ENCODE measurements at places on chromosomes 13 and 19. TPM values are rescaled to one million over a fixed set of nuclear protein-coding genes. Genes with fewer than 3 reads are reported as not detected.
A peak's percentile ranks its signal among the peaks of the same experiment; 100 is the strongest.

The CCL25 gene
- total RNA-seq = not detected

The IFNL4 gene
- total RNA-seq = not detected

The EXOC3L2 gene
- not detected for total RNA-seq

The VSTM2B gene
- not detected for total RNA-seq

The C19orf85 gene
- total RNA-seq = not detected

- DNase-seq = no peak
Observed at GRCh38 chr19:12800923-12801465, 606 bp downstream of the PRDX2 start.

GRCh38 chr13:106416645-106417044, 118.8 kb downstream of the EFNB2 start:
- DNase-seq = no peak

DNA sequence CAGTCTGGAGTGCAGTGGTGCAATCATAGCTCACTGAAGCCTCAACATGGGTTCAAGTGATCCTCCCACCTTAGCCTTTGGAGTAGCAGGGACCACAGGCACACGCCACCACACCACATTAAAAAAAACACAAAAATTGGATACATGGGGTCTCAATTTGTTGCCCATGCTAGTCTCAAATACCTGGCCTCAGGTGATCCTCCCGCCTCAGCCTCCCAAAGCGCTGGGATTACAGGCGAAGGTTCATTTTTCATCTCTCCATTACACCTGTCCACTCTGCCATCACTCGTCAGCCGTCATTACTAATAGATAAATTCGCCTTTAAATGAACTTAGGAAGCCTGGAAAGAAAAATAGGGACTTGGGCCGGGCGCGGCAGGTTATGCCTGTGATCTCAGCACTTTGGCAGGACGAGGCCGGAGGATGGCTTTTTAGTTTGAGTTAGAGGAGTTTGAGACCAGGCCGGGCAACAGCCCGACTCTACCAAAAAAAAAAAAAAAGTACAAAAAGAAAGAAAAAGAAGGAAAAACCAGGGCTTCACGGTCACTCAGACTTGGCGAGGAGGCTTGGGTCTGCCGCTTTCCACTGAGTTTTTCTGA, 685 bp upstream of the SUPT5H start:
- DNase-seq = no peak

DNA sequence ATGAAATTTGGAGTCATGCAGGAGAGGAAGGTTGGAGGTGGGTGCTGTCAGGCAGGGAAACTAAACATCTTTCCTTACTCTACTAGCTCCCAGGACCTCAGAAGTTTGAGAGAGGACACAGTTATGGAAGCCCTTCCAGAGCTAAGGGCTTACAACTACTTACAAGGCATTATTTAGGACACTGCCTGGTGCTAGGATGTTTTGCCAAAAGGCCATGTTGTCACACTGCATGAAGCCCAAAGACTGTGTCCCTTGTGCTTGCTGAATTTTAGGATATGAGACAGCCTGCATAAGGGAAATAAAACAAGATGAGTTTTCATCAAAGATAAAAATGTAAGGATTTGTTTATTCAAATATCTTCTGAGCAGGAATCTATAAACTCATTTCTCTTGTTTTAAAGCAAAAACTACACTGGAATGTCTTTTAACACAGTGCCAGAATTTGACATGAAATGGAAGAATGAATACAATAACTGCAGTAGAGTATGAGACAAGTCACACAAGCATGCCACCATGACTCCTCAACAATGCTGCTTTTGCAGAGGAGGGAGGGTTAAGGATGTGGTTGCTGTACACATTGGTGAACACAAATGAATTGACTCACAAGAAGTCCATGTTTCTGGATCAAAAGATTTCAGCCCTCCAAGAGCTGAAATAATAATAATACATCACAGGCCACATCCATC, 258.4 kb downstream of the SPRY2 start:
- DNase-seq = no peak

The GPR12 gene
- not detected for total RNA-seq

The PSG2 gene
- not detected for total RNA-seq

- no peak for DNase-seq
Observed at GRCh38 chr19:13071444-13072187, 31.0 kb downstream of the LYL1 start.

GRCh38 chr19:28026636-28027035, 1186.3 kb downstream of the UQCRFS1 start:
- DNase-seq = peak; percentile 45

DNA sequence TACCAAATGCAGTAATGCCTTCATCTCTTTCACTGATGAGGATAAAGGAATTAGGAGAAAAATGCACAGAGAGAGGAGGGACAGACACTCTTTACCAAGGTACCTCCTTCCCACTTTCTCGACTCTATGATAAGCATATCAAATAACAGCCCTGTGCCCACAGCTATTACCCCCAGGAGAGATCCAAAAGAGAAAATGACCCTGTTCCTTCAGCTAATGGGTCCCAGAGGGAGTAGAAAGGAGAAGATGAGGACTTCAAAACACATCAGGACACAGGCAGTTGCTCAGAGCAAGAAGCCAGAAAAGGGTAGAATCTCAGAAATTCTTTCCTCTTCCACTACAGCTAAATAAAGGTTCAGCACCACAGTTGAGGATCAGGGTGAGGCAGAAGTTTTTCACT, 80.6 kb downstream of the ABCC4 start:
- no peak for DNase-seq

- DNase-seq = peak; percentile 52
Observed at GRCh38 chr19:45528149-45528743, 21.0 kb downstream of the VASP start.

Data from Caki2 (cell line).